ENCODE measurements at places on chromosomes 2 and 18.

DNA sequence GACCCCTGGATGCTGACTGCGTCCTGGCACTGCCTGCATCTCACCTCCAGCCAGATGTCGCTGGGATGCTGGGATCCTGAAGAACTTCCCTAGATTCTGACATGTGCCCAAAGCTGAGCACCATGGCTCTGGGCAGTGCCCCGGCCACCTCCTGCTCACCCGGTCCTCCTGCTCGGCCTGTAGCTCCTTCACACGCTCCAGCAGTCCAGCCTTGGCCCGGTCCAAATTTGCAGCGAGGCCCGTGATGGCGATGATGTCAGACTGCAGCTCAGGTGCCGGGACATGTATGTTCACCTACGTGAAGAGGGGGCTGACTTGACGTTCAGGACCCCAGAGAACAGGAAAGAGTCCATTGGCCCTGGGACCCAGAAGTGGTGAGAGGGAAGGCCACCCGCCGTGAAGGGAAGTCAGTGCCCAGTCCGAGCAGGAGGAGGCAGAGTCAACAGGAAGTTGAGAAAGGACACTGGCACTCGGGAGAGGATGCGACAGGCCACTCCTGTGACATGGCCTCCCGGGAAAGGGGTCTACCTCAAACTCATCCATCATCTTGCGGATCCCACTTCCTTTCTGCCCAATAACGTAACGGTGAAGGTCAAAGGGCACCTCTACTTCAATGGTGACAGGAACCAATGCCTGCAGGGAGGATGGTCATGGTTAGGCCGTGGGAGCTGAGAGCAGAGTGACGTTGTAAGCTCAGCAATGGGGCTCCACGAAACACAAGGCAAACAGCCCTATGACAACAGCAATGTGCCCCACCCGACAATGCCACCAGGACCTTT is 46.7 kb downstream of the ANO7 start:
- no peak for DNase-seq

DNA sequence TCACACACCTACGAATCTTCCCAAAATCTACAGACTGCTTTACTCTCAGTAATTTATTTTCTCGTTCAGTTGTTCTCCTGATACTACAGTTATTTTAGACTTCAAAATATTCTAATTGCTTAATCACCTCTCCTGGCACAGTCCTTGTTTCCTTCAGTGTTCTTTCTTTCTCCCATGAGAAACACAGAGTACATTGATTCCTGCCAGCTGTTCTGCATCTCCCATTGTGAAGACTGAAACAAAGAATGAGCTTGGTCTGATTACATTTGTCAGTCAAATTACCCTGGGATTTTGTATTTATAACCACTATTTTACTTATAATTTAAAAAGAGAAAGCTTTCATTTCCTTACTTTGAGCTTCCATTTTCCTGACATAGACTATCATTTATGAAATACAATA is 63.9 kb upstream of the TANK start:
- no peak for DNase-seq

GRCh38 chr18:9943311-9943710 is 29.5 kb downstream of the VAPA start:
- no peak for DNase-seq

GRCh38 chr2:81445176-81445575 is 1140.6 kb upstream of the LRRTM1 start:
- no peak for DNase-seq

GRCh38 chr18:56139372-56139771 is 499.0 kb downstream of the TXNL1 start:
- no peak for DNase-seq

- no peak for DNase-seq
Observed at GRCh38 chr18:50947899-50948298, 19.9 kb upstream of the ELAC1 start.

Measured in suprapubic skin (tissue), 4 donors.